K562 (cell line): ENCODE measurements at places on chromosomes 6 and 20.

DNA sequence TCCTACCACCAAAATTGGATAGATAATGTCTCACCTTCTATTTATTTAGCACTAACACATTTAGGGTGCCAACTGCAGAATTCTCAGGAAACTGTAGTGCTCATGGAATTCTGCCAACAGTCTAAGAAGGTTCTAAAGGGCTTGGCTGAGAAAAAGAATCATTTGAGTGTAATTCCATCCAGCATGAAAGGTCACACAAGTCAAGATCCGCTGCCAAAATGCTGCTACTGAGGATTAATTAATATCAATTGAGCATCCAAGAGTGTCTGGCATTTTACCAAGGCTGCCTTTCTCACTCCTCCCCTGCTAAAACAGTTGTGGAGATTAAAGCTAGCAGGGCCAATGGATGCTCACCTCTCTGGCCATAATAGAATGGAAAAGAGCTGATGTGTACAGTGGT is 112.7 kb downstream of the FHL5 start:
- H3K4me3 ChIP-seq = no peak overlapping the region
- H3K27ac ChIP-seq = no peak overlapping the region
- no peaks in the 10 kb centered on the region for H3K4me1 ChIP-seq
- DNase-seq = no peak

- peaks cover 4% of the 10 kb centered on the region; the same call in 1 of the 3 replicates for H3K27me3 ChIP-seq
- no peak overlapping the region for H3K4me3 ChIP-seq
- no peaks in the 10 kb centered on the region for H3K4me1 ChIP-seq
- no peaks in the 10 kb centered on the region for H3K36me3 ChIP-seq
These were observed 98.1 kb upstream of the TOP1 start for GRCh38 chr20:40930561-40930960.

GRCh38 chr6:115720900-115721299 is 339.8 kb downstream of the FRK start:
- H3K27me3 ChIP-seq = no peaks in the 10 kb centered on the region
- H3K4me3 ChIP-seq = no peak overlapping the region
- no peaks in the 10 kb centered on the region for H3K4me1 ChIP-seq
- no peaks in the 10 kb centered on the region for H3K36me3 ChIP-seq
- H3K27ac ChIP-seq = no peak overlapping the region

DNA sequence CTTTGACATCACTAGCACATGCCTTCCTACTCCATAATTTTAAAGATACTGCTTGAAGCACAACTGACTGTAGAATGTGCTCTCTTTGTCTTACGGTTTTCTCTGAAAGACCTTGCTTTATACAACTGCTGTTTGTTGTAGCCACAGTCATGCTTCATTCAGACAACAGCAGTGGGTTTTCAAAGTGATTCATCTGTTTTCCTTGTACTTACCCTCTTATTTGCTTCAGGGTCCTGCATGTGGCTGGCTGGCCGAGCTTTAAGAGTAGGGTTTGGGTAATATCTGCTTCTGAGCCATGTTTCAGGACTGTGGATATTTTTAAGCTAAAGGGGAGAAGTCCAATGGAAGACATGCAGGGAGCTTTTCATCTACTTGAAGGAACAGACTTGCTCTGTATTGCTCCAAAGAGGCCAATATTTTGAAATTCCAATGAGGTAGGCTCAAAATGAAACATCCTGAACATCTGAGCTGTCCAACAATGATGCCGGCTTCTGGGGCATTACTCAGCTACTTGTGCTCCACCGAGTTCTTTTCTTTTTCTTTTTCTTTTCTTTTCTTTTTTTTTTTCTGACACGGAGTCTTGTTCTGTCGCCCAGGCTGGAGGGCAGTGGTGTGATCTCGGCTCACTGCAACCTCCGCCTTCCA is 160.2 kb upstream of the SGK1 start:
- no peak overlapping the region for H3K27ac ChIP-seq
- DNase-seq = no peak
- H3K27me3 ChIP-seq = 0 out of 3 replicates have a peak, but pooled peaks cover 3% of the 10 kb centered on the region
- no peaks in the 10 kb centered on the region for H3K36me3 ChIP-seq

DNA sequence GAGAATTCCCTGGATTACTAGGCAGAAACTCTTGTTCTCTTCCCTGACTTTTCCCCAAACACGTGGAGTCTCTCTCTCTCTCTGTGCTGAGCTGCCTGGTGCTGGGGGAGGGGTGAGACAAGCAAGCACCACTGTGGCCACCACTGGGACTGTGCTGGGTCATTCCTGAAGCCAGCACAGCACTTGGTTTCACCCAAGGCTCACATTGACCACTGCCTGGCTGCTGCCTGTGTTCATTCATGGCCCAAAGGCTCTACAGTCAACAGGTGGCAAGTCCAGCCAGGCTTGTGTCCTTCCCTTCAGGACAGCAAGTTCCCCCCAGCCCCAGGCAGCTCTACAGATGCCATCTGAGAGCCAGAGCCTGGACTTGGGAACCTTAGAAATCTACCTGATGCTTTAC is 92.2 kb downstream of the CTNNBL1 start:
- no peak overlapping the region for H3K4me3 ChIP-seq
- no peaks in the 10 kb centered on the region for H3K4me1 ChIP-seq
- no peak overlapping the region for H3K27ac ChIP-seq

GRCh38 chr6:129050086-129050485 is 167.1 kb downstream of the LAMA2 start:
- no peak overlapping the region for H3K27ac ChIP-seq
- no peak for DNase-seq
- no peaks in the 10 kb centered on the region for H3K36me3 ChIP-seq
- H3K4me1 ChIP-seq = no peaks in the 10 kb centered on the region
- H3K27me3 ChIP-seq = no peaks in the 10 kb centered on the region

GRCh38 chr6:45209762-45210161 is 118.4 kb upstream of the RUNX2 start:
- DNase-seq = no peak
- H3K36me3 ChIP-seq = no peaks in the 10 kb centered on the region
- no peaks in the 10 kb centered on the region for H3K4me1 ChIP-seq
- H3K4me3 ChIP-seq = no peak overlapping the region

DNA sequence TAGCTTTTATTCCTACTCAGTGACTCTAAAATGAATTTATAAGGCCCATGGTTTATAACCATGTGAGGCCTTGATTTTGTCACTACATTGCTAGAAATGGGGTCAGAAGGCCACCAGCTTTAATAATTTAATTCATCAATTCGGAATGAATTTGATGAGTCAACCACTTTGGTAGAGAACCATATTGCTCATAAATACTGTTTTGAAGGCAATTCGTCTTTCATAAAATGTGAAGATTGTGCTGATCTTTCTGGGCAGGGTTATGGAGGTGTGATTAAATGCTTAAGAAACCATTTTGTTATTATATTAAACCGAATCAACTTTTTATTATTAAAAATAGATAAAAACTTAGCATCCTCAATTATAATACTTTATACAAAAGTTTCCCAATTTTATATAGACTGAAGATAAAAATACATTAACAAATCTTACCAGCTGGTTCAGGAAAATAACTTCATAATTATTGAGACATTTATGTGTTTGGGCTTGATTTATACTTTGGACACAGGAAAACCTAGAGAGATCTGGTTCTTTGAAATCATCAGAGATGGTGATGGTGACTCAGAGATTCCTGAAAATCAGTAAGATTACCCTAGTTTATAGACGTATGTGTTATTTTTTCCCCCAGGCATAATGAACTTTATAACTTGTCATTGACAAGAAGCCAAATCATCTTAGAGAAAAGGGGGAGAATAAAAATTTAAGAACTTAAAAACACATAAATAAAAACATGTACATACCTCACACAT is 10.6 kb downstream of the HCRTR2 start:
- H3K27me3 ChIP-seq = no peaks in the 10 kb centered on the region
- no peaks in the 10 kb centered on the region for H3K36me3 ChIP-seq
- DNase-seq = no peak

GRCh38 chr20:19789446-19789845 is 31.4 kb downstream of the RIN2 start:
- no peaks in the 10 kb centered on the region for H3K36me3 ChIP-seq
- no peak overlapping the region for H3K4me3 ChIP-seq
- H3K4me1 ChIP-seq = no peaks in the 10 kb centered on the region
- no peak overlapping the region for H3K27ac ChIP-seq
- DNase-seq = no peak

DNA sequence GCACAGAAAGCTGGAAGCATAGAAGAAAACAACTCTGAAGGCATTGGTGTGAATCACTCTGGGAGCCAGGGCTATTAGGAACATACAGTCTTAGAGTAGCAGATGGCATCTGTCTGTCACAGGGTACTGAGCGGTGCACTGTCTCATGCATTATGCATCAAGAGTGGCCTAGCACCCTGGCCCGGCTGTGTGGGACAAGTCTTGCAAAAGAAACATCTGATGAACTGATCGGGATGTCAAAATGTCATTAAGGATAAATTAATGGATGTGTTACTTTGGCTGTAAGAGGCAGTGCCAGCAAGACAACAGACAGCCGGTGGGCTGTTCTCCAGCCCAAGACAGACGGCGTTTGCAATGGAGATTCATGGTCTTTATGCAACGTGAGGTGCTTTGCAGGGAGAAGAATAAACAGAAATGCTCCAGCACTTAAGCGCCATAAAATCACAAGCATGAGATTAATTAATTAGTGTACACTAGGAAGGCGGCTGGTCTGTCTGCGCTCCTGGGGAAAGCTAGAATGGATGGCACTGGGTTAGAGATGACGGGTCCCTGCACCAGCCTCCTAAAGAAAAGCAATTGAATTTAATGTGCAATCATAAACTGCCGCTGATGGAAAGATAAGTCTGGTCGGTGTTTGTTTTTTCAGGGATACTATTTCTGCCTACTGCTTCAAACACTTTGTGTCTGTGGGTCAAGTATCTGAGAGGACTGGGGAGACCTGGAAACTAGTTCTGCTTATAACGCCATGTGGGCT is 600.6 kb upstream of the CHD6 start:
- no peaks in the 10 kb centered on the region for H3K36me3 ChIP-seq
- no peak overlapping the region for H3K4me3 ChIP-seq
- H3K27ac ChIP-seq = no peak overlapping the region

DNA sequence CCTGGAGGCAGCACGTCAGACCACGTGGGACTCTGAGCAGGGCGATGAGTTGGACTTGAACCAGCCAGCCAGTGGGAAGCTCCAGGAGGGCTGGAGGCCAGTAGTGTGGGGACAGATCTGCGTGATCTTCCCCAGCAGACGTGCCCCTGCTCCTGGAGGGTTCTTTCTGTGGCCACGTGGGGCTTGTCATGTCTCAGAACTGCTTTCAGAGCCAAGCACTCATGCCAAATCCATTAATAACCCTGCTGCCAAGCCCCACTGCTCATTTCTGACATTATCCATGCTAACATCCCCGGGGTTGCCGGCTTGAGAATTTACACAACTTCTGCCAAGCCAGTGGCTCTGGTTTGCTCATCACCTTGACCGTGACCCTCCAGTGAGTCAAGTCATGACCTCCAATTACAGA is 38.3 kb downstream of the SIRPA start:
- no peak overlapping the region for H3K4me3 ChIP-seq
- no peak for DNase-seq
- H3K27ac ChIP-seq = no peak overlapping the region
- H3K27me3 ChIP-seq = no peaks in the 10 kb centered on the region

- no peak overlapping the region for H3K27ac ChIP-seq
- H3K4me3 ChIP-seq = no peak overlapping the region
- no peaks in the 10 kb centered on the region for H3K27me3 ChIP-seq
- no peaks in the 10 kb centered on the region for H3K4me1 ChIP-seq
- H3K36me3 ChIP-seq = no peaks in the 10 kb centered on the region
- DNase-seq = no peak
These were observed 112.0 kb downstream of the CDK19 start for GRCh38 chr6:110703010-110703905.

GRCh38 chr6:111912904-111913303 is 39.7 kb upstream of the FYN start:
- H3K4me3 ChIP-seq = no peak overlapping the region
- DNase-seq = no peak
- H3K27ac ChIP-seq = no peak overlapping the region
- H3K27me3 ChIP-seq = no peaks in the 10 kb centered on the region

DNA sequence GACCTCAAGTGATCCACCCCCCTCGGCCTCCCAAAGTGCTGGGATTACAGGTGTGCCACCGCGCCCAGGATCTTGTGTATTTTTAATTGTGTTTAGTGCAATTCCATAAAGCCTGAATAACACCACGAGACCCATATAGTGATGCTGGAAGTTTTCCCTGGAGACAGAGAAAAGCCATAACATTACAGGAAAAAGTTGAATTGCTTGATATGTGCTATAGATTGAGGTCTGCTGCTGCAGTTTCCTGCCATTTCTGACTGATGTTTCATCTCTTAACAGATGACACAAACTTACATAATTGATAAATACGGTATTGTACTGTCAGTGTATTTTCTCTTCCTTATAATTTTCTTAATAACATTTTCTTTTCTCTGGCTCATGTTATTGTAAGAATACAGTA is 7.3 kb upstream of the UBD start:
- no peaks in the 10 kb centered on the region for H3K4me1 ChIP-seq
- no peak overlapping the region for H3K4me3 ChIP-seq
- H3K27me3 ChIP-seq = peaks cover 10% of the 10 kb centered on the region
- no peak for DNase-seq
- H3K27ac ChIP-seq = no peak overlapping the region
- no peaks in the 10 kb centered on the region for H3K36me3 ChIP-seq

- peaks cover 27% of the 10 kb centered on the region; the same call in 2 of the 3 replicates for H3K27me3 ChIP-seq
- H3K27ac ChIP-seq = no peak overlapping the region
These were observed 16.0 kb downstream of the AKAP12 start for GRCh38 chr6:151255811-151256210.

- no peak overlapping the region for H3K4me3 ChIP-seq
- DNase-seq = no peak
- no peaks in the 10 kb centered on the region for H3K27me3 ChIP-seq
- H3K4me1 ChIP-seq = peaks cover 47% of the 10 kb centered on the region
- H3K27ac ChIP-seq = no peak overlapping the region
These were observed 67.2 kb upstream of the SNX9 start for GRCh38 chr6:157755746-157756411.

- no peaks in the 10 kb centered on the region for H3K36me3 ChIP-seq
- no peak for DNase-seq
- H3K4me3 ChIP-seq = no peak overlapping the region
These were observed 757.0 kb downstream of the GRIK2 start for GRCh38 chr6:102150549-102150948.

- H3K36me3 ChIP-seq = no peaks in the 10 kb centered on the region
- no peak for DNase-seq
- H3K27me3 ChIP-seq = no peaks in the 10 kb centered on the region
- no peak overlapping the region for H3K27ac ChIP-seq
These were observed 22.1 kb downstream of the RUNX2 start for GRCh38 chr6:45350186-45350710.

DNA sequence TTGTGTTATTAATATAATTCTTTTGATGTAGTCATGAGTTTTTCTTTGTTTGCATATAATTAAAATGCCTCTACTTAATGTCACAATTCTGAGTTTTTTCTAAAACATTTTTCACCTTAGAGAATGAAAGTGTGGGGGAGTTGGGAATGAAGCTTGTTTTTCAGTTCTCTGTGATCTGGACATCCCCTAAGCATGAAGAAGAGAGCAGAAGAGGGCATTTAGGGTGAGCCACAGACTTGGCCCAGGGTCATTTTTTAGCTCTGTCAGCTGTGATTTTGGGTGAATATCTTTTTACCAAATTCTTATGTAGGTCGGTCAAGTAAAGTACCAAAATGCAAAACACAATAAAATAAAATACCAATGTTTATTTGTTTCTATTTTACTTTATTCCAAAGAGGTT is 3.9 kb downstream of the OTOR start:
- H3K36me3 ChIP-seq = no peaks in the 10 kb centered on the region
- H3K27me3 ChIP-seq = no peaks in the 10 kb centered on the region
- H3K4me1 ChIP-seq = no peaks in the 10 kb centered on the region
- no peak overlapping the region for H3K27ac ChIP-seq
